ENCODE measurements at places on chromosomes 7 and 10.

GRCh38 chr7:99290980-99291607 lies 18.5 kb downstream of the MYH16 start:
- DNase-seq, result no peak

- DNase-seq, result no peak
Observed at GRCh38 chr10:74445493-74445892, 294.5 kb downstream of the ADK start.

DNA sequence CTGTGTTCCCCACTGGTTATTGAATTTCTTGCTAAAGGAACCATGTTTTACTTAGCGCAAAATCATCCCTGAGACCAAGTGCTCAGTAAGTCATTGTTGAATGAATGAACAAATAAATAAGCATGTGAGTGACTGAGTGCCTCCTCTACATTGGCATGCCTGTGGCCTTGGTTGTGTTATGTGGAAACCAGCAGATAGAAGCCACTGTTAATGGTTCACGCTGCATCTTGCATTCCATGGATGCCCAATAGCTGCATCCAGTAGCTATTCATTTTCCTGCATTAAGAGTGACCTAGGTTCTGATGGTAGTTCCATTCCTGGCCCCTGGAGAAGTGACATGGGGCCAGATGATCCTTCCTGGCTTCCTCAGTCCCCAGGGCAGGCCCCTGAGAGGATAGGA lies 113.3 kb upstream of the BMPER start:
- no peak for DNase-seq

DNA sequence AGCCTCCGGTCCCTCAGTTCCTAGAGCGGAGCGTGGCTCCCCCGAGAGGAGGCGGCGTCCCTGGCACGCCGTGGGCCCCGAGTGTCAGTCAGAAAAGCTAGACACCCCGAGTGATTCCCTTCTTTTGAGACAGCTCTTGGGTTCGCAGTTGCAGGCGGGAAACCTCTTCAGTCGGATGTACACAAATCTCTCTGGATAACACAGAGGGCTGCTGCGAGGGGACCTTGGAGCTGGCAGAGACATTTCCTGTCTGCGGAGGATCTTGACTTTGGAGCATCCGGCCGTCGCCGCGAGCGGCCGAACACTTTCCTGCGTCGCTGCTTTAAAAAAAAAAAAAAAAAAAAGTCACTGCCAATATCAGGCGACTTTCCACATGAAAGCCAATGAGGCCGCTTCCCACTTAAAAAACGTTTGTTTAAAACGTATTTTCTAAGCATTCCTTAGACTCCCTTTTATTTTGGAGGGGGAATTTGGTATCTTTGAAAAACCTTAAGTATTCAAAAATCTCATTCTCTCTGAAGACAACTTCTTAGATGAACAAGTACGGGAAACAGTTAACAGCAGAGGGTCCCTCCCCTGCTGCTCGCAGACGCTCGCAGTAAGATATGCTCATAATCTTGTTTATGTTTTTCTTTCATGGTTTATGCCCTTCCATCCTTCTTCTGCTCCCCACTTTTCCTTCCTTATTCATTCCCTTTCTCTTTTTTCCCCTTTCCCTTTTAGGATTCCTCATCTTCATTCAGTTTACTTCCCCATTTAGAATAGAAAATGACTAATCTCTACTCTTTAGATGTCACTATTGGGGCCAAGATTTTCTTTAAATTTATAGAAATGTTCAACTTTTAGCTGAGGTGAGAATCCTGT lies 10.0 kb downstream of the HHEX start:
- peak; percentile 7 for DNase-seq

GRCh38 chr10:122292376-122292775 lies 21.3 kb downstream of the BTBD16 start:
- no peak for DNase-seq

GRCh38 chr10:131280101-131280500 lies 31.4 kb downstream of the TCERG1L start:
- DNase-seq, result no peak

DNA sequence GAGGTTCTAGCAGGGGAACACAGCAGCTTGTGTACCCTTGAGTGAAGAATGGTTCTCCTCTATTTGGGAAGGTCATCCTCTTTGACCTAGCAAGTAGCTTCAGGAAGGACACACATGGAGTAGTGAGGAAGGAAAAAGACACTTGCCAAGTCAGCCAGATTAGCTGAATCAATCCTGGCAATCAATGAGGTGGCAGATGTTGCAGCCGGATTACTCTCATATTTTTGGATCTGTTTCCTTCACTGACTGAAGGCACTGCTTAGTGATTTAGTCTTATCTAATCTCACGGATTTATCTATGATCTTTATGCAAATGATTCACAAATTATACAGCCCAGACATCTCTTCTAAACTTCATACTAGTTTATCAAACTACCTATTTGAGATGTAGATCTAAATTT lies 218.8 kb downstream of the GPR158 start:
- DNase-seq, result no peak

DNA sequence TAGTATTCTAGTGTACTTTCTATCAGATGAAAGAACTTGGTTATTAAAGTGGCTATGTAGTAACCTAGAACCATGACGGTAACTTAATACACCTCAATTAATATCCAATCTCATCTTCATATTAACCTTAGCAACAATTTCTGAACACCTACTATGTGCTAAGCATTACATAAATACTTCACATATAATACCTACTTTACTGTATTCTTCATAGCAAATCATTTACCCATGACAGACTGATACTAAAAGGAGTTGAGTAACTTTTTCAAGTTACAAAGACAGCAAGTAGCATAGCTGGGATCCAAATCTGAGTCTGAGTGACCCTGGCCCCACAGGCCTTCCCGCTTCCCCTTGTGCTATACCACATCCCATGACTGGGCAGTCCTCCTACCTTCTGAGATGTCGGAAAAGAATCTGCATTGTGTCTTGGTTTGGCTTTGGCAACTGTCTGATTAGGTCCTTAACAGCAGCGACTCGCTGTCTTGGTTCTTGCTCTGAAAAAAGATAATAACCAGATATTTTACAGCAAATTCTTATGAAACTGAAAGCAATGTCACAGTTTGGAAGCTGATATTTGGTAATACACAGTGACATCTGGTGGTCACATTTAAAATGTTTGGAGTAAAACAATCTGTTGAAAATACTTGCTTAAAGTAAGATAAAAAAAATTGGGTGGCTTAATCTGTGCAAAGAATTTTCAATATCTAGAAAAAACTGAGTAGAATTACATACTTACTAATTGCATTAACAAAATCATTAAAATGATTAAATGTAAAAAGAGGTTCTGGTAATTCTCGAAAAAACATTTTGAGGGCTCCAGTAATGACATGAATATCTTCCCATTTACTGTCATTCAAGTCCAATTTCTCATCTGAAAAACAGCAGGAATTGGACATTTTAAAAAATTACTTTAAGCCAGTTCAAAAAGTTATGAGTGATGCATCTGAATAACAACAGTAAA lies 120.1 kb downstream of the ARHGAP12 start:
- no peak for DNase-seq

DNA sequence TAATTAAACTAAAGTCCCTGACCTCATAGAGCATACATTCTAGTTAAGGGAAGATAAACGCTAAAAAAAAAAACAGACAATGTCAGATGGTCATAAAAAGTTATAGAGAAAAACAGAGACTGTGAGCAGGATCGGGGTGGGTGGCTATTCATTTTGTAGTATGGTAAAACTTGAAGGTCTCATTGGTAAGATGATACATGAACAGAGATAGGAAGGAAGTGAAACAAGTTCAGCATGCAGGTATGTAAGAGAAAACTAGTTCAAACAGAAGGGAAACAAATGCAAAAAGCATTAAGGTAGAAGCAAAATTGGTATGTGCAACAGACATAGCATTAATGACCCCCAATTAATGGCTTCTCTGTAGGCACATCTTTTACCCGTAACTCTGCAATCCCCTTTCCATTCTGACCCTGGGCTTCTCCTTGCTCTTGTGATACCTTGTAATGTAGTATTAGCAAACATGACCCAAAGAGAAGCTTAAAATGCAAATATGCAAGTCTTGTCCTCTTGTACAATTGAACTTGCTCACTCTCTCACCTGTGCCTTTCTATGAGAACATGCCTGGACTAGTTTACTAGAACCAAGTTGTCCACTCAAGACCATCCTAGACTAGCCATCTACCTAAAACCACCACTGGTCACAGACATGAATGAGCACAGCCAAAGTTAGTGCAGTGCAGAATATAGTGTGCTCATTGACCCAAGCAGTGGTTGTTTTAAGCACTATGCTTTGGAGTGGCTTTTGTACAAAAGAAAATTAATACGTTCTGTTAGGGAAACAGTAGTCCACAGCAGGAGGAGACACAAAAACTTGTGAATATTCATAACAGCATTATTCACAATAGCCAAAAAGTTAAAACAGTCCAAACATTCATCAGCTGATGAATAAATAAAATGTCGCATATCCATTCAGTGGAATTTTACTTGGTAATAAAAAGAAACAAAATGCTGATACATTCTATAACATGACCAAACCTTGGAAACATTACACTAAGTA lies 57.0 kb downstream of the BRAF start:
- no peak for DNase-seq

GRCh38 chr10:30055226-30055662 lies 4.1 kb downstream of the JCAD start:
- DNase-seq, result no peak

GRCh38 chr7:79176859-79177477 lies 276.5 kb downstream of the MAGI2 start:
- DNase-seq, result no peak

- no peak for DNase-seq
Observed at GRCh38 chr7:130397758-130398073, 17.4 kb downstream of the CPA1 start.
